SIG-M5 (cell line): ENCODE measurements at places on chromosomes 12 and 14.

DNA sequence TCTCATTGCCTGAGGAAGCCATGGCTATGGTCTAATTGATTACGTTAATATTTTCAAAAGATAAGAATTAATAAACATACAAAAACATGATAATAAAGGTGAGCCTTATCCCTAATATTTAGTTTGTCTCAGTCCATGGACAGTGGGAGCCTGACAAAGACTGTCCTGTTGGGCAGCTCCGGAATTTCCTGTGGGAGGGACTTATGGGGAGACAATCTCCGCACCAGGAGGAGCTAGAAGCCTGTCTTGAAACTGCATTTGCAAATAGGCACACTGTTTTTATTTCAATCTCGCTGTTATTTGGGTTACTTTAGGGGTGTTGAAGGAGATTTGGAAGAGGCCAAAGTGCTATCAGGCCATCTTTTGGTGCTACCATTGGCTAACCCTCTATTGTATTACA lies 50.8 kb upstream of the ZDHHC17 start:
- DNase-seq, result no peak

DNA sequence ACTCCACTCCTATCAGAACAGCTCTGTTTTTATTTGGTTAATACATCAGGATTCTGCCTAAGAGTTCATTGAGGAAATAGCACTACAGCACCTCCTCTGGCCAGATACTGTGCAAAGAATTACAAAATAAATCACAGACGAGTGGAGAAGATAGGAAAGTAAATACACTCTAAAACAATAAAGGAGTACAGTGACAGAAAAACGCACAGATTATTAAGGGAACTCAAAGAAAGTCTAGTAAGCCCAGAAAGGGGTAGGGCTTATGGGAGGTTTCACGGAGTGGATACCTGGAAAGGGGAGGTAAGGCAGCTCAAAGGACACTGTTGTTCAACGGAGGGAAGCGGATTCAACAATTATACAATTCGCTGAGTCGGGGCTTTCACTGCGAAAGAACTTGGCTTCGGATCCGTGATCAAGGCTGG lies 5.5 kb downstream of the OR10AD1 start:
- DNase-seq, result no peak

- DNase-seq, result no peak
Measured at GRCh38 chr14:99033951-99034350, 238.0 kb downstream of the BCL11B start.

DNA sequence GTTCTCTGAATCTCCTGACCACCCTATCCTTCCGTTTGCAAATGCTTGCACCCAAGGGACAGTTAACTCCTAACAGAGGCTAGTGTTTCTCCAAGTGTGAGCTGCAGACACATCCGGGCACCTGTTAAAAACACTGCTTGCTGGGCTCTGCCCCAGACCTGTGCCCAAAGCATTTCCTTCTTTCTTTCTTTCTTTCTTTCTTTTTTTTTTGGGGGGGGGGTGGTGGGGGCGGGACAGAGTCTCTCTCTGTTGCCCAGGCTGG lies 42.5 kb downstream of the SPRING1 start:
- DNase-seq, result no peak

DNA sequence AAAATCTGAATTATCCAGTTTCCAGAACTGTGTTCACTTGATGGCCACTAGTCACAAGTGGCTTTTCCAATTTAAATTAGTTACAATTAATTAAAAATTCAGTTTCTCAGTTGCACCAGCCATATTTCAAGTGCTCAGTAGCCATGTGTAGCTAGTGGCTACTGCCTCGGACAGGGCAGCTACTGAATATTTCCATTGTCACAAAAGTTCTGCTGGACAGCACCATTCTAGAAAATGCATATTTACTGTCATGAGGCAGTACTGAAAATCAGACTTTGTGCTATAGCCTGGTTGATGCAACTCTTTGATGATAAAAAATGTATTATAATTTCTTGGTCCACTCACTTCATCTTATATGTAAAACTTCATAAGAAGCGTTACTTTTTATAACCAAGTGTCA lies 11.5 kb upstream of the OVCH1 start:
- DNase-seq, result no peak

- no peak for DNase-seq
Measured at GRCh38 chr14:63290741-63291430, 27.8 kb downstream of the GPHB5 start.

- no peak for DNase-seq
Measured at GRCh38 chr12:67820694-67821093, 168.6 kb upstream of the IFNG-AS1 start.

GRCh38 chr12:6367969-6368892 lies 7.1 kb downstream of the SCNN1A start:
- DNase-seq, result no peak

DNA sequence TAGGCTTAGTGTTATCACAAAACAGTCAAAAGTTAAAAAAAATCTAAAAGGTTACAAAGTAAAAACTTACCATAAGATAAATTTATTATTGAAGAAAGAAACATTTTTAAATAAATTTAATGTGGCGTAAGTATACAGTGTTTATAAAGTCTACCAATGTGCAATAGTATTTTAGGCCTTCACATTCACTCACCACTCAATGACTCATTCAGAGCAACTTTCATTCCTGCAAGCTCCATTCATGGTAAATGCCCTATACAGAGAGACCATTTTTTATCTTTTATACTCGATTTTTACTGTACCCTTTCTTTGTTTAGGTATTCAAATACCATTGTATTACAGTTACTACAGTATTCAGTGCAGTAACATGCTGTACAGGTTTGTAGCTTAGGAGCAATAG lies 124.5 kb downstream of the ANO4 start:
- no peak for DNase-seq

GRCh38 chr12:96015672-96016071 lies 19.5 kb upstream of the HAL start:
- no peak for DNase-seq

DNA sequence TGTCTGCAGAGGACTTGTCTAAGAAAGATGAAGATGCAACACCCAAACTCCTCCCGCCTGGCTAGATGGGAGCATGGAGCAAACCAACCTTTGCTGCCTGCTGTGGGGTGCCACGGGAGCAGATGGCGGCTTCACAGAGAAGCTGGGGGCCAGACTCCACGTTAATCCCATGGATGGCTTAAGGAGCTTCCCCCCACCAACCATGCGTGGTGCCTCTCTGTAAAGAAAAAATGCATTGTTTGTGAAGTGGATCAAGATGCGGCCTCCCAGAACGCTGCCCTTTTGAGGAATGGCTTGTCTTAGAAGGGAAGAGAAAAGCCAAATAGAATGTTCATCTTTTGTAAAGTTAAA lies 15.6 kb downstream of the MVK start:
- DNase-seq, result no peak

- no peak for DNase-seq
Measured at GRCh38 chr12:9902539-9903228, 21.4 kb downstream of the KLRF2 start.

- no peak for DNase-seq
Measured at GRCh38 chr14:56810836-56811592, 735 bp upstream of the OTX2 start.

GRCh38 chr14:32329690-32330285 lies 690 bp downstream of the AKAP6 start:
- no peak for DNase-seq

- no peak for DNase-seq
Measured at GRCh38 chr14:71264260-71264659, 357.0 kb downstream of the PCNX1 start.

DNA sequence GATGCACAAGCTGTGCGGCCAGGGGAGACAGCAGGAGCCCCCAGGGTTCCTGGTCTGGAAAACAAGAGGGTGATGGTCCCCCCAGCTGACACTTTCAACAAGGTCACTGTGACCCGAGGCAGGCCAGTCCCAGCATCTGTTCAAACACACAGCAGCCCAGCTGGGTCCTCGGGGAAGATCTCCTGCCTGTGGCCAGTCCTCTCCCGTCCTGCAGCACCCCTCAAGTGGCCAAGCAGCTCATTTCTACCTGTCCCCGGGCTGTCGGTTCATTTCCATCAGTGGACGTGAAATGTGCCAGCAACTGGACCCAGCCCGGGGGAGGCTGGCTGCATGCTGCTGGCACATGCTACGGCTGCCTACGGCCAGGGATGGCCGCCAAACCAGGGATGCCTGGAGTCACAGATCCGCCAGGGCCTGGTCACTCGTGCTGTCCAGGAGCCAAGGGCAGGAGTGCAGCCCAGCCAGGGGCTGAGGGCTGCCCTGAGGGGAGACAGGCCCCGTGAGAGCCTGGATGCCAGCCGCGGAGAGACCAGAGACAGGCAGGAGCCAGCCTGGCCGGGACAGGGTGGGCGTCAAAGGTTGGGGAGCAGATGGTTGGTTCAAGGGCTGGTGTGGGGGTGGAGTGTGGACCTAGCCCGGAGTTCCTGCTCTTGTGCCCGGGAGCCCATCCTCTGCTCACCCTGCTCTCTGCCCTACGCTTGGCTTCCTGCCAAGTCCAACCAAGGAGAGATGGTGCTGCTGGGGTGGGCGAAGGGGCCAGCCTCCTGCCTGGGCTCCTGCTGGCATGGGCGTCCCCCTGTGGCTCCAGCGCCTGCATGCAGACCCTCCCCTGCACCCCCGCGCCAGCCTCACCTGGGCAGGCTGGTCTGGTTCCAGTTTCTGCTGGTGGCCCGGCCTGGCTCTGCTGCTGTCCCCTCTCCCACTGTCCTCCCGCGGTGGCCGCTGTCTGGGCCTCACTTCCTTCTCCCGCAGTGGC lies 143.8 kb downstream of the ADGRD1 start:
- no peak for DNase-seq

- no peak for DNase-seq
Measured at GRCh38 chr14:53032838-53033390, 82.1 kb upstream of the FERMT2 start.

DNA sequence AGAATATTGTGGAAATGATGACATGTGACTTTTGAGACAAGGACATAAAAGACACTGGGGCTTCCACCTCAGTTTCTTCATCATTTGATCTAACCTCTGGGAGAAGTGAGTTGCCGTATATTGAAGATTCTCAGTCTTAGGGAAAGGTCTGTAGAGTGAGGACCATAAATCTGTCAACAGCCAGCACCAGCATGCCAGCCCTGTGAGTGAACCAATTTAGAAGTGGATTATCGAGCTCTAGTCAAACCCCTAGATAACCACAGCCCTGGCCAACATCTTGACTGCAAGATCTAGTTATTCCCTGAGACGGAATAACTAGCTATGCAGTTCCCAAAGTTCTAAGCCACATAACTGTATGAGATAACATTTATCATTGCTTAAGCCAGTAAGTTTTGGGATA lies 108.8 kb upstream of the PTPRR start:
- DNase-seq, result no peak

- DNase-seq, result peak; percentile 99
Measured at GRCh38 chr14:73463411-73463810, 5.1 kb upstream of the NUMB start.

- DNase-seq, result peak; percentile 48
Measured at GRCh38 chr12:91551927-91552326, 369.3 kb upstream of the DCN start.

GRCh38 chr14:94689218-94689984 lies 77.2 kb downstream of the SERPINA3 start:
- DNase-seq, result no peak

GRCh38 chr12:108266131-108266530 lies 73.0 kb downstream of the CMKLR1 start:
- DNase-seq, result no peak

DNA sequence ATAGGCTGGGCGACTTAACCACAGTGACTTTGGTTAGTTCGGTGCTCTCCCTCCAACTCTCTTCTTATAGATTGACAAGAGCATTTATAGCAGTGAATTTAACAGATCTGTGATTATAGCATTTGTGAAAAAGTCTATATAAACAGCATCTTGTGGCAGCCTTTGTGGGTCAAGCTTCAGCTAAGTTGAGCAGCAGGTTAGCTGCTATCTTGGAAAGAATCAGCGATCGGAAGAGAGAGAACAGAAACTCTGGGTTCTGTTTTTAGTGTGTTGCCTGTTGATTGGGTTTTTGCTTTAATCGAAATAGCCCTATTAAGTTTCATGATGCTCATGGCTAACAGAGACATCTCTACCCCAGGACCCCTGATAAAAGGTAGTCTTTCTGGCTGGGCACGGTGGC lies 20.2 kb downstream of the EVL start:
- no peak for DNase-seq

- no peak for DNase-seq
Measured at GRCh38 chr12:26821212-26821701, 11.7 kb downstream of the ITPR2 start.

- no peak for DNase-seq
Measured at GRCh38 chr12:171743-172676, 41.9 kb downstream of the SLC6A12 start.

DNA sequence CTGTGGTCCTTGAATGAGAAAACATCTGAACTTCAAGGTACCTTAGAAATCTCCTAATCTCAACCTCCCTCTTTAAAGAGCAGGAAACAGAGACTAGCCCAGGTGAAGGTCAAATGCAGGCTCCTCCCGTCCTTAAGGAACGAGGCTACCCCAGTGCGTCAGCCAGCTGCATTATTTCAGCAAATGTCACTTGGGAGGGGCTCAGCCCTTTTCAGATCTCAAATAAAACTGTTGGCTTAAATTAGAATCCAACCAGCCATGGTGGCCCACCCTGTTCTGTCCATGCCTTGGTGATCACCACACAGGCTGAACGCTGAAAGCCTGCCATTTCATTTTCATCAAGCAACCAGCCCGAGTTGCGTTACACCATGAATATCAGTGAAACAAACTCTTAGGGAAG lies 7.0 kb downstream of the SYNE3 start:
- no peak for DNase-seq

DNA sequence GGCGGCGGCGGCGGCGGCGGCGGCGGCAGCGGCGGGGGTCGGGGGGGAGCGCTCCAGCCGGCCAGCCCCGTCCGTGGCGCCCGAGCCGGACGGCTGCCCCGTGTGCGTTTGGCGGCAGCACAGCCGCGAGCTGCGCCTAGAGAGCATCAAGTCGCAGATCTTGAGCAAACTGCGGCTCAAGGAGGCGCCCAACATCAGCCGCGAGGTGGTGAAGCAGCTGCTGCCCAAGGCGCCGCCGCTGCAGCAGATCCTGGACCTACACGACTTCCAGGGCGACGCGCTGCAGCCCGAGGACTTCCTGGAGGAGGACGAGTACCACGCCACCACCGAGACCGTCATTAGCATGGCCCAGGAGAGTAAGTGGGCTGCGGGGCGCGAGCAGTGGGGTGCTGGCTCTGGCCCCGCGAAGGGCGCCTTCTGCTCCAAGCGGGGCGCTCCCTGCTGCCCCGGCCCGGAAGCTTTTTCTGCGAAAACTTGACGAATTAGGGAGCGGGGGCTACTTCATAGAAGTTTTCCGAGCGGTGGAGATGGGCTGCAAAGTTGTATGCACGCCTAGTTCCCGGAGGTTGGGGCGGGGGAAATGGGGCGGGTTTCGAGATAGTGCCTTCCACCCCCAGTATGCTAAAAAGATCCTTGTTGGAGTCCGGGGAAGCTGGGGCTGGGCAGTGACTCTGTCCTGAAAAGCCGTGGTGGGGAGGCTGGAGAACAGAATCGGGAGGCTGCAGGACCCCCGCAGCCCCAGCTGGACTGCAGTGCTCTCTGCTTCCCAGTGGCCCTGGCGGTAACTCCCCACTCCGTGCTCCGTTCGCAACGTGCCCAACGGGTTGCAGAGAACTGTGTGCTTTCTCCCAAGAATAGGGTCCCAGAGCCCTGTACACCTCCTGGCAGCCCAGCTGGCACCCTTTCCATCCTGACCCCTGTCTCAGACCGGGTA lies 751 bp downstream of the GDF11 start:
- peak; percentile 18 for DNase-seq

GRCh38 chr12:25207846-25208245 lies 12.8 kb downstream of the ETFRF1 start:
- no peak for DNase-seq

- DNase-seq, result no peak
Measured at GRCh38 chr12:58639318-58639934, 280.9 kb downstream of the LRIG3 start.
